SK-N-DZ (cell line): ENCODE measurements at places on chromosomes 3 and 15.

- no peak for DNase-seq
Observed at GRCh38 chr3:44954962-44955361, 21.0 kb downstream of the ZDHHC3 start.

DNA sequence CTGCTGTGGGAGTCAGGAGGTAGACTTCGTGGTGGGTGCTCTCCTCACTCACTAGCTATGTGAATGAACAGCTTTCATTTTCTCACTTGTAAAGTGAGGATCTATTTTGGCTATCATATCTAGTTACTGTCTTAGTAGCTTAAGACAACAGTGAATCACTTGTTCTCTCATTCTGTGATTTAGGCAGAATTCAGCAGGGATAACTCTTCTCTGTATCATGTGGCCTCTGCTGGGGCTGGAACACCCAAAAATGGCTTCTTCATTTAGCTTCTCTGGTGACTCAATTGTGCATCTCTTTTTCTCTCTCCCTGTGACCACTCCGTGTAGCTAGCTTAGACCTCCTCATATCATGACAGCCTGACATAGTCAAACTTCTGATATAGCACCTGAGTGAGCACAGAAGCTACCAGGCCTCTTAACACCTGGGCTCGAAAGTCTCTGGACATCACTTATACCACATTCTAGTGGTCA lies 68.4 kb downstream of the BFSP2 start:
- DNase-seq, result no peak

GRCh38 chr15:57505949-57506391 lies 85.7 kb upstream of the MYZAP start:
- no peak for DNase-seq

DNA sequence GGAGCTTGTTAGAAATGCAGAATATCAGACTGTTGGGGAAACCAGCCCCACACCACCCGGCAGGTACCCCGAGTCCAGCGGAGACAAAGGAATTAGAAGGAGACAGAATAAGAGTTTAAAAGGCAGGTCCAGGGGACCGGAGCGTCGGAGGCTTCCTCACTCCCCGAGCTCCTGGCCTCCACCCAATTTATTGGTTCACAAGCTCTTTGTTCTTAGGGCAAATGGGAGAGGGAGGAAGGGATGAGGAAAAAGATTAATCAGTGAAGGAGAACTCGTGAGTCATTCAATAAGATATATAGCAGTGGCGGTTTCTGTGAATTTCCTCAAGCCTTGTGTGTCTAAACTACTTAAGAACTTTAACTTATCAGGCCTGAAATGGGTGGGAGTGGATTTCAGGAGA lies 32.1 kb upstream of the WDR72 start:
- no peak for DNase-seq

- DNase-seq, result no peak
Observed at GRCh38 chr3:123400169-123400568, 48.7 kb downstream of the ADCY5 start.
